ENCODE measurements at places on chromosomes 5 and 9.
A peak's percentile ranks its signal among the peaks of the same experiment; 100 is the strongest.

- DNase-seq, result no peak
Observed at GRCh38 chr5:38845526-38846378, at the start of gene OSMR. Gene OSMR, plus strand, starts transcription at chr5:38846012. Its CDS starts 23,033 bp downstream, at chr5:38869045.

- DNase-seq, result peak; percentile 25
Observed at GRCh38 chr5:82174128-82174918, 103.8 kb downstream of the RPS23 start.

- DNase-seq, result no peak
Observed at GRCh38 chr5:116382874-116383266, 191.8 kb downstream of the SEMA6A start.

DNA sequence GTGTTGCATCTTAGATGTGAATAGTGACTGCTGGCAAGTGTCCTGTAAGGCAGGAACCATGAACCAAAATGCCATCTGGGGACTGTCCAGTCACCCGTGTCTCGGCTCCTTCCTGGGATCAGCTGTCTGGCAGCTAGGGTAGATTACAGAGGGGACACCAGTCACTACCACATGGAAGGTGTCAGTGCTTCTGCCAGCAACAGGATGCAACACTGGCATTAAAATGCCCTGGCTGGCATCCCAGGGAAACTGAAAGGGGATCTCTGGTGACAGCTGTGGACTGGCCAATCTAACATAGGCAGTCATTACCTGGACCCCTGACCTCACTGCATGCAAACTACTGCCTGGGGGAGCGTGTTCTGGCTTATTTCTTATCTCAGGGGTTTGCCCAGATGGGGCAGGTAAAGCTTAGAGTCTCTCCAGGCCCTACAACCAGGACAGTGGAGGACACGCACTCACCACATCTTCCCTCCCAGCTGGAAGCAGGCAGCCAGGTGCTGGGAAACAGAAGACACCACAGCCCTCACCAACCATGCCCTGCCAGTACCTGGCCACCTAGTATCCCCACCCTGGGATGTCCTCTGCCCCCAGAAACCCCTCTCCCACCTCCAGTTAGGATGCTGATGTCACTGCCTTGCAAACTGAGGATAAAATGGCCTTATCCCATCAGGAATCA lies 83.8 kb downstream of the SEMA4D start:
- DNase-seq, result no peak

DNA sequence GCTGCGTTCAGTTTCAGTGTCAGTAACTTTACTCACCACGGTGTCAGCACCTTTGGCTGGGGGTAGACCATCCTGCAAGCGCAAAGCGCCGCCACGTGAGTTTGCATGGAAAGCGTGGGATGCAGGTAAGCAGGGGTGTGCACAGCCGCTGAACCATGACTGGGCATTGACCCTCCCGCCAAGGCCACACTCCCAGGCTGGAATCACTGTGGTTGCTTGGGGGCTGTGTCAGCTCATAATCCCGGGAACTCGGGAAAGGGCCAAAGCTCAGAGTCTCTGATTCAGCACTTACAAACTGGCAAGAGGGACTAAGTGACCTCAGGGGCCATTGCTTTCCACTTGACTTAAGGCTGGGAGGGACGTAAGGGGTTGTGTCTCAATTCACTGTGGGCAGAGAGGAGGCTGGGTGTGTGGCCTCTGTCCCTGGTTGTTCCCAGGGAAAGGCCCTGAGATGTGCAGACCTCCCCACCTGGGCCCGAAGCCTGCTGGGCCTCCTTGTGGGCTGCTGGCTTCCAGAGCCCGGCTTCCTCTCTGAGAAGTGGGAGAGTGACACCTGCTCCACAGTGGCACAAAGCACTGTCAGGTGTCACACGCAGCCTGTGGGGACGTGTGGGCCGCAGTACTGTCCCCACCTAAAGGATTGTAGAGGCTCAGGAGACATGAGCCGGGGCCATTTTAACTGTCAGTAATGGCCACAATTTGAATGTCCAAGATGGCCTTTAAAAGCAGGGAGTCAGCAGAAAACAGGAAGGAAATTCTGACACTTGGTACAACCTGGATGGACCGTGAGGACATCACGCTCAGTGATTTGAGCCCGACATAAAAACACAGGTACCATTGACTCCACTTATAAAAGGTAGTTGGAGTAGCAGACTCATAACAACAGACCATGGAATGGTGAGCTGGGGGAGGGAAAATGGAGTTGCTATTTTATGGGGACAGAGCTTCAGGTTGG lies 16.7 kb downstream of the ABO start:
- DNase-seq, result no peak

DNA sequence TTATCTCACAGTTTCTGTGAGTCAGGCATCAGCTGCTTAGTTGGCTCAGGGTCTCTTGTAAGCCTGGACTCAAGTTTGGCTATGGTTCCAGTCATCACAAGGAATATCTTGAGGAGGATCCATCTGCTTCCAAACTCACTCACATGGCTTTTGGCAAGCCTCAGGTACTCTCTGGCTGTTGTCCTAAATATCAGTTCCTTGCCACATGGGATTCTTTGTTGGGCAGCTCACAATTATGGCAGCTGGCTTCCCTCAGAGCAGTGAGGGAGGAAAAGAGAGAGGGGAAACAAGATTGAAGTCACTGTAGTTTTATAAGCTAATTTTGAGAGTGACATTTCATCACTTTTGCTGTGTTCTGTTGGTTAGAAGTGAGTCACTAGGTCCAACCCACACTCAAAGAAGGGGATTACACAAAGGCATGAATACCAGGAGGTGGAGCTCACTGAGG lies 144.5 kb downstream of the GCNT1 start:
- no peak for DNase-seq

- DNase-seq, result no peak
Observed at GRCh38 chr5:95861864-95862561, 39.5 kb upstream of the GLRX start.

- no peak for DNase-seq
Observed at GRCh38 chr9:87853876-87854579, 28.6 kb upstream of the SPATA31E1 start.

DNA sequence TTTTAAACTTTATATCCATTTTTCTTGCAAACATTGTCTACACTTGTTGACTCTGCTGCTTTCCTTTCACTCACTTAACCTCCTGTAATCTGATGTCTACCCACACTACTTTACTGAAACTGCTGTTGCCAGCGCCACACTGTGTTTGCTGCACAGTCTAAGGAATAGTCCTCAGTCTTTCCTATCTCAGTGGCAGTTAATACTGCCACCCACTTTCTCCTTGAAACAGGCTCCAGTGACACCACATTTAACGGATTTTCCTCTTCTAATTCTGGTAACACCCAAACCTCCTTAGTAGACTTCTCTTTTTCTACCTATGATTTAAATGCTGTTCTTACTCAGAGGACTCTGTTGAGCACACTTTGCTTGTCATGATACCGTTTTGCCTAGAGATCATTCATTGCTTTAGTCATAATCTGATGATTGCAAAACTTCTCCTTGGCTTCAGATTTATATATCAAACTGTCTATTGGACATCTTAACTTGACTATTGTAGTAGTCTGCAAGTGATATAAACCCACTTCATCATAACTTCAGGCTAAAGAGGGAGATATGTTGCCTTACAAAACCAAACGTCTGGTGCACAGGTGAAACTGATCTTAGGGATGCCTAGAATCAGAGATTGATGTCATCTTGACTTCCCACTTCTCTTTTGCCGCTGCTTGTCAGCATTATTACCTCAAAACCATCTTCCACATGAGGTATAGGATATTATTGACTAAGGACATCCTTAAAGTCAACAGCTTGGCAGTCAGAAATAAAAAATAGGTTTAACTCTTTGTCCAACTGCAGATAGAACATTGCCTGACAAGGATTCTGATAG lies 94.1 kb downstream of the CDC42SE2 start:
- no peak for DNase-seq

DNA sequence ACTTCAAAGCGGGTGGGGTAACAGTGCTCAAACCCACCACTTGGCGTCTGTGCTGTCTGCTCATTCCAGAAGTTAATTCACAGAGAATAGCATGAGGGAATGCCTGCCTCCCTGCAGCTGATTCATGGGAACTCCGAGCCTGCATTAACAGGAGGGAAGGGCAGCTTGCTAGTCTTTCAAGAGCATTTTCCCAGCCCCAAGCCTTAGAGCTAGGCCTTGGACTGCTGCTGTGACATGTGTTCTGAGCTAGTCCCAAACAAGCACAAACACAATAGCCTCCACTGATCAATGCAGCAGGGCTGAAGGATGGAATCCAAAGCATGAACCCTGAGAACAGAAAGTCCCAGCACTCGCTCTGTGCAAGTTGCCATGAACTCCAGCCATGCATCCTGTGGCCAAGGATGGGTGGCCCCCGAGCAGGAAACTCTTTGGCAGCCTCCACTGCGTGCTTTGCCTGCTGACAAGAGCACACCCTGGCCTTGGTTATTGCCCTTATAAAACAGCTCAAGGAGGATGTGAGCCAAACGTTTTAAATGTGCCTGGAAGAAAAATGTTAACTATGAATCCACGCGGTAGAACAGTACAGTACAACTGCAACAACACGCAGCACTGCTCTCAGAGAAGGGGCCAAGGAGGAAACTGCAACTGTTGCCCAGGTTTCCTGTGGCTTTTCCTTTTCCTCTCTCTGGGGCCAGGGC lies 653.1 kb upstream of the KLF4 start:
- DNase-seq, result no peak
